ENCODE measurements at places on chromosomes 1 and 21.

DNA sequence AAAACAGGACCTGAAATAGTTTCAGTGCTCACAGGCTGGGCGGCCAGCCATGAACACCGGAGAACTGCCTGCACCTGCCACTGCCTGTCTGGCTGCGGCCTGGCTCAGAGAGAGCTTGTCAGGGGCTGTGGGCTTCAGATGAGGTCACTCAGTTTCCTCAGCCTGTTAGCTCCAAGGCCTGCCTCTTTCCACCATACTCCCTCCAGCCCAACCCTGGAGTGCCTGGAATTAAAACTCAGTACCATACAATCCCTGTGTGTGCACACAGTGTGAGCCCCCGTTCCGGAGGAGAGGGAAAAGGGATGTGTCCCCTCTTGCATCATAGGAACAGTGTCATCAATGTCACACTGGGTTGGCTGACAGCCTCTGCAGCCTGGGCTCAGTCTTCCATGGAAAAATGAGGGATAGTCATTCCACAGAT is 16.2 kb downstream of the CACNA1S start:
- no peak for DNase-seq

- DNase-seq = no peak
Measured at GRCh38 chr1:231969076-231969475, 342.5 kb downstream of the DISC1 start.

DNA sequence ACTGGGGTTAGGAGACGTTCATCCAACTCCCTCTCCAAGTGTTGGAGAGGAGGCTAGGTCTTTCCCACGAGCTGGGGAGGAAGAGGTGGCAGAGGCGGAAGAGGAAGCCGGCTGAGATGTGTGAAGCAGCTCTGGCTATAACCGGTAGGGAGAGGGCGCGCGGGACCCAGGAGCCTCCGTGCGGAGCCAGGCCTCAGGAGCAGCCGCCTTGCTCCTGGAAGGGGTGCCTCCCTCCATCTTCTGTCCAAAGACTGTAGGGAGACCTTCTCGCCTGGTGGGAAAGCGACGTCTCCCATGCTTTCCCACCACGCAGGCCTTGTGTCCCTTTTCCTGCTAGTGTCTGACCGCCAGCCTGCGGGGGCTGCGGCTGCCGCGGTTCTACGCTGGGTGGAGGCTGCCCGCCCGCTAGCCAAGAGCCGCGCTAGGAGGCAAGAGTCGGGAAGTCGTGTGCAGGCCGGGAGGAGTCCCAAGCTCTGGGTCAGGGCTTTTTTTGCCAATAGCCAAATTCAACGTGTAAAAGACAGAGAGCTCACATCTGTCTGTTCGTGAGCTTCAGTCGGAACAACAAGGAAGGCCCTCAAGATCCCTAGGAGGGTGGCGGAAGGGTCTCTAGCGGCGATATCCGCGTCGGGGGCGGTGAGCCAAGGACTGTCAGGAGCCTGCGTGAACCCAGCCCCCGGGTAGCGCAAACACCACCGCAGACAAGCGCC is 8.4 kb upstream of the NBPF11 start:
- no peak for DNase-seq

DNA sequence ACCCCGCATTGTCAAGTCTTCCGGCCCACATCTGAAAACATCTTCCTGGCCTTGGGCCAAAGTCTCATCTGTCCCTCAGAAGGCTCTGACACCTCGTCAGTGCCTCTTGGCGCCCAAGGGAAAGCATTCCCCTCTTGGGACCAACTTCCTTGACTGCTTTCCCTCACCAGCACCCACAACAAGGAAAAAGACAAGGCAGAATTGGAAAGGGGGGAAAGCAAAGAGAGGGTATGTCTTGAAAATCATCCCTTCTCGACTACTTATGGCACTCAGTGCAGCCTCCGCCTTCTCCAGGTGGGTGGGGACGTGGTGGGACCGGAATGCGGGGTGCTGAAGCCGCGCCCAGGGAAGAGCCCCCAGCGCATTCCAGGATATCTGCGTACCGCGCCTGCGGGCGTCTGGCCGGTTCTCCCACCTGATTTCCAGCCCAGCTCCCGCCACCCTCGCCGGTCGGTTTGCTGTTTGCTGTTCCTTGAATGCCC is 554 bp upstream of the SLC39A1 start:
- no peak for DNase-seq

- no peak for DNase-seq
Measured at GRCh38 chr1:204262506-204263253, 48.9 kb upstream of the GOLT1A start.

DNA sequence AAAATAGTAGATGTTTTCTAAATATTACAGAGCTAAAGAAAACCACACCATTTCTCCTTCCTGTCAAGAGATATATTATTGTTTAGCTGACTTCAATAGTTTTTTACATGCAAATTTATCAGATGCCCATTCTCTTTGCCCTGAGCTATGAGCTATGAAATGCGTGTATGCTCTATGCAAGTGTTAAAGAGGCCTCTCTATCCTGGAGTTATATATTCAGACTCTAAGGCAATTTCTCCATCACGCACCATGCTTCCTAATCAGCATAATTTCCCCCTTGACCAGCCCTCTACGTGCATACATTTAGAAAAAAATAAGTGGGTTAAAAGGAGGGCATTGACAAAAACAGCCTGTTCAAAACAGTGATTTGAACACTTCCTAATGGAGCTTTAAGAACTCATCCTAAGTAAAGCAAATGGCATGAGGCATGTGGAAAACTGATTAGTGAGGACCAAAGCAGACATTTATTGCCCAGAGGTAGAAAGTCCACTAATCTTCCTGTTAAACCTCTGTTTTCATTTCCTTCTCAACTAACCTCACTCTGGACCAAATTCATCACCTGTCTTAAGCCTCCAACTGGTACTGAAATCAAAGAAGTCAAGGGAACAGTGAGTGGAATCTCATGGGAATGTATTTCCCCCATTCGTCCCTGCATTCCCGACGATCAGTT is 565.8 kb upstream of the PKN2 start:
- DNase-seq = no peak

DNA sequence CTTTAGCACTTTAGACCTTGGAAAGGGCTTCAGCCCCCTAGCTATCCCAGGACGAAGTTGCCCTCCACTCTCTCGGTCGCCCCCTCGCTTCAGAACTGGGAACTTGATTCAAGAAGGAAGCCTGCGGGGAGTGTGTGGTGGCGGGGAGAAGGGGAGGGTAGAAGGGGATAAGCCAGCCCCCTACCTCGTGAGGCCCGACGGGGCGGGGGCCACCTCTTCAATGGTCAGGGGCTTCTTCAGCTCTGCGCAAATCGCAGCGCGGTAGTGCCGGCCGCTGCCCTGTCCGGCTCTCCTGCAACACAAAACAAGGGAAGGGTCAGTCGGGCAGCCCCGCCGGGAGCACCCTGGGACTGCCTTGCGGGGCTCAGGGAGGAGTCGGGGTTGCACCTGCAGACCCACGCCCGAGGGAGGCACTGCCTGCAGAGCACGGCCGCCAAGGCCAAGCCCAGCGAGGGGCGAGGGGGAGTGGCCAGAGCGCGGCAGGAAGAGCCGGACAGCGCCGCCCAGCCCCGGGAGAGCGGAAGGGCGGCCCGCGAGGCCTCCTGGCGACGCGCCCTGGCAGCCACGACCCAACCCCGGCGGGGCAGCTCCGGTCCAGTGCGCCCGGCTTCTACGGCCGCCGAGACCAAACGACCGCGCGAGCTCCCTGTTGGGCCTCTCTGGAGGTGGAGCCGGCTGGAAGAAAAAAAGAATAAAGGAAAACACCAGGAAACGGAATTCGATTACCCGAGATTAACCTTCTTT is 56.2 kb upstream of the RASAL2 start:
- DNase-seq = no peak

DNA sequence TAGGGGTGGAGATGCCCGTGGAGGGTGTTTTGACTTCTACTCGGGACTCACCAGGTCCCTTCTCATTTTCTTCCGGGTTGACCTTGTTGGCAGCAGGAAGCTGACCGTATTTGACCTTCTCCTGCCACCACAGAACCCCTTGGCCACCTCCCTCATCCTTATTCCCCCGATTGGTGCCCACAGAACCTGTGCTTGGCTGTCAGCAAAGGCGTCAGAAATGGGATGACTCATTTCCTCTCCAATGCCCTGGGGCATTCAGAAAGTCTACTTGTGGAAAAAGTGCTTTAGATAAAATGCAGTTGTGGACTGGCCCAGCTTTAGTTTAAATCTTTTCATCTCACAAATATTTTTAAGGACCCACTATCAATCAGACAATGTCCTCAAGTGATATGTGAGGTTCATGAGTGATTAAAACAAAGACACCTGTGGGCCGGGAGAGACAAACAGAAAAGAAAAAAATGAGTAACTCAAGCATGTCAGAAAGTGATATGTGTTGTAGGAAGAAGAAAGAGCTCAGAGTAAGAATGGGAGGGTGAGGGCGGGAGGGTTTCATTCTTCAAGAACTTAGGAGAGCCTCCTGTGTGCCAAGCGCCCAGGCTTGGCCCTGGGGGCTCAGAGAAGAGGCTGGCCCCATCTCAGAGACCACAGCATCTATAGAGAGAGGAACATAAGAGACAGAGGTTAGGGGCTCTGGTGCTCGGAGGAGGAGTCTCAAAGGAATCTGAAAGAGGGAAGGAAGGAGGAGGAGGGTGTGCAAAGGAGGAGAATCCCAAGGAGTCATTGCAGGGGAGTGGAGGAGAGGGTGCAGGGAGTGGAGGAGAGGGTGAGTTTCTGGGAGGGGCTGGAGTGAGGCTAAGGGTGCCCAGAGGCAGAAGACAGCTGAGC is 221.6 kb upstream of the VAMP3 start:
- DNase-seq = no peak

DNA sequence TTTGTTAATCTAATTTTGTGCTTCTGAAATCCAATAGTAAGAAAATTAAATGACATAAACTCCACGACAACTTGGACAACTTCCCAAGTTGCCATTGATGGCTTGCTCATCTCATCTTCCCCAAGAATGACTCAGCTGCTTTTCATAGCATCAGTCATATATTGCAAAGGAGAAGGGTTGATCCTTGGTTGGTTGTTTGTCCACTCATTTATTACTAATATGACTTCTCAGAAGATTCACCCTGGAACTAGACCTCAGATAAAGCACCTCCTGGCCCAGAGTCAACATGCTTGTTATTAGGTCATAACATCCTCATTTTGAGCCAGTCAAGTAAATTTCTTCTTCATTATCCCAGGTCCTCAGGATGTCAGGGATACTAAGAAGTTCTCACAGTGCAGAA is 2.3 kb upstream of the LCE3D start:
- no peak for DNase-seq

GRCh38 chr1:208556461-208556860 is 312.3 kb upstream of the PLXNA2 start:
- DNase-seq = no peak

- no peak for DNase-seq
Measured at GRCh38 chr1:22236166-22236565, 93.3 kb upstream of the WNT4 start.
